Stimulated activated CD8-positive, alpha-beta memory T cell treated with anti-CD3 and anti-CD28 coated beads, Interleukin-7, amount 100 ng/mL, for 24 hours (primary cell): ENCODE measurements at places on chromosomes 7 and 10.

DNA sequence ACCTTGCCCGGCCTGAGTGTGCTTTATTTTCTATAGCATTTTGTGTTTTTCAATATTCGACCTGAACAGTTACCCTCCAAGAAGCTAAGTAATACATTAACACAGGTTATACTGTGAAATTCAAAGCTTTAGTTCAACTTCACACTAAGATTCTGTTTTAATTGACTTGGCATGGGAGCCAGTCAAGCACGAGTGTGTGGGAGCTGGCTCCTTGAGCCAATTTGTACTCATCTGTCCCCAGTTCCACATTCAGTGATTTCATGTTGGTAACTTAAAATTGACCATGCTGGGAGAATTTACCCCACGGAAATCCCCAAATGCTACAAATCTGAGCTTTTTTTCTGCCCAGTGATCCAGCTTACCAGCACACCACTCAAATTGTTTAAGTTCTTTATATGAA lies 20.3 kb downstream of the TSPAN12 start:
- no peak for DNase-seq

DNA sequence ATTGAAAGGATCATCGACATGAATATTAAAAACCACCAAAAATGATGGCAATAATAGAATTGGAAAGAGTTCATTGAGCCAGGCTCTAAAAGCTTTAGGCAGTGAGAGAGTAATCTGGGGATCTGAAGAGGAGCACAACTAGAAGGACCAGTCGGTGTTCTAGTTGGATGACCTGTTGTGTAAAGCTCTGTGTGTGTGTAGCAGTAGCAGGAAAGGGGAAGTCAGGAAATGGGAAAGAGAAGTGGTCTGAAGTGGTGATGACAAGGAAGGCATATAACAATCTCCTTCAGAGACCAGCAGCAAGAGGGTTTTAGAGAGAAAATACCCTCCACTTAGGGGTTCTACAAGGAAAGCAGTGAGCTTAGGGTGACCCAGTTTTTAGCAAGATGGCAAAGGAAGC lies 539.2 kb downstream of the HTR7 start:
- no peak for DNase-seq

- no peak for DNase-seq
Observed at GRCh38 chr10:10758306-10758705, 259.4 kb upstream of the CELF2 start.

DNA sequence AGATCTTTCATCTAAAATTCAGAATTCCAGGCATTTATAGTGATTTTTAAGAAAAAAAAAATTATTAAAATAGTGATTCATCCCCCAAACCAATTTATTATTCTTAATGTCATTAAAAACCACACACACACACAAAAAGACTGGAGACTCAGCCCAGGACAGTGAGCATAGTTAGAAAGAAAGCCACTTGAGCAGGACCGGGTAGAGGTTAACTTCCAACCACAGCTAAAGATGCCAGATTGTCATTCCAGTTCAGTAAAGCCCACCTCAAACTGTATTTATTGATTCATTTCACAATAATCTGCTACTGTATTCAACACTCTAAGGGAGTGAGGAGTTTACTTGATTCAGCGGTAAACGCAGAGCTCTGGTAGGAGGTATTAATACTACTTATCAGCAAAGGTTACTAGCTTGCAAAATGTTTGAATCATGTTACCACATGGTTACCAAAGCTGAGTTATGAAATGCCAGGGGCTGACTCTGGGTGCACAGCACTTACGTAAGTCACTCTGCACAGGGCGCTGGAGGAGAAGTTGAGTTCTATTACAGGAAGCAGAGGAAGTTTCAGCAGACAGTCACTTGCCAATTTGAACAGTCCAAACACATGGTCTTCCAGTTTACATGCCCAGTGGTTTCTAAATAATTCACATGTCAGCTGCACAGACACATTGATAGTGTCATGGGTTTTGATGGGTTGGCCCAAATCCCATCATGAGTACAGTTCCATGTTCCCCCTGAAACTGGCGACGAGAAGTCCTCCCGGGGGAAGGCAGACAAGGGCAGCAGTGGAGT lies 64.6 kb downstream of the KLF6 start:
- no peak for DNase-seq

- no peak for DNase-seq
Observed at GRCh38 chr7:30562498-30562897, 32.2 kb upstream of the GARS1 start.

DNA sequence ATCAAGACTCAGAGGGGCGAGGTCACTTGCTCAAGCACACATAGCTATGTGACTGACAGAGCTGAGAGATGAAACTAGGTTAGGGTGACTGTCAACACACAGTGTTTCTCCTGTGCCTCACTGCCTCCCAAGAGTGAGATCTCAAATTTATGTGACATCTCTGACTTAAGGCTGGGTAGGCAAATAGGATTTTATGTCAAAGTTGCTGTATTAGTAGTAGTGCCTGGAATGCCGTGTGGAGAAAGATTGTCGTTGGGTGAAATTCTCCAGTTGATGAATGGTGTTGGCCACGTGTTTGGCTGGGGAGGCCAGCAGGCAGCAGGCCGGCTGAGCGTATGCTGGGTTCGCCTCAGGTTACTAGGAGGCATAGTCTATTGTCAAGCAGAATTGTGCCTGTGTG lies 148.3 kb upstream of the BMPER start:
- DNase-seq, result no peak

GRCh38 chr7:30977896-30978564 lies 14.3 kb downstream of the GHRHR start:
- no peak for DNase-seq

DNA sequence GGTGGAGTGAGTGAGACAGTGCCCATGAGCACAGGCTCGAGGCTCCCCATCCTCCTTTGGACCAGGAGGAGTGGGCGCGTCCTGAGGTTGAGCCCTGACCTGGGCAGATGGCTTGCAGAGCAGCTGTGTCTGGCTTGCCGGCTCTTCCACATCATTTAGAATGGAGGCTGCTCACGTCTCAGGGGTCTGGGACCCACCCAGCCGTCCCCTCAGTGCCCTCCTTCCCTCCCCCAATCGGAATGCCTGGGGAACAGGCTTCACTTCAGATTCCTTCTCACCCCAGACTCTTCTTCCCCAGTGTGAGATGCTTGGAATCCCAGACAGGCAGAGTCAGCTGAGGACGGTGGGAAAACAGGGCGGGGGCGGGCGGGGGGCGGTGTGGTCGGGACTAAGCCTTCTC lies 968.6 kb upstream of the ZNF722 start:
- DNase-seq, result no peak

- no peak for DNase-seq
Observed at GRCh38 chr7:24734306-24734705, 23.0 kb downstream of the GSDME start.

DNA sequence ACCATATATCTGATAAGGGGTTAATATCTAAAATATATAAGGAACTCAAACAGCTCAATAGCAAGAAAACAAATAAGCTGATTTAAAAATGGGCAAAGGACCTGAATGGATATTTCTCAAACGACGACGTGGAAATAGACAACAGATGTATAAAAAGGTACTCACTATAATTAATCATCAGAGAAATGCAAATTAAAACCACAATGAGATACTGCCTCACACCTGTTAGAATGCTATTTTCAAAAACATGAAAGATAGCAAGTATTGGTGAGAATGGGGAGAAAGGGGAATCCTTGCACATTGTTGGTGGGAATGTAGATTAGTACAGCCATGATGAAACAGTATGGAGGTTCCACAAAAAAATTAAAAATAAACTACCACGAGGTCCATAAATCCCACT lies 163.2 kb downstream of the DKK1 start:
- DNase-seq, result no peak

- DNase-seq, result peak; percentile 62
Observed at GRCh38 chr10:21278491-21279216, 246.8 kb downstream of the SKIDA1 start.

DNA sequence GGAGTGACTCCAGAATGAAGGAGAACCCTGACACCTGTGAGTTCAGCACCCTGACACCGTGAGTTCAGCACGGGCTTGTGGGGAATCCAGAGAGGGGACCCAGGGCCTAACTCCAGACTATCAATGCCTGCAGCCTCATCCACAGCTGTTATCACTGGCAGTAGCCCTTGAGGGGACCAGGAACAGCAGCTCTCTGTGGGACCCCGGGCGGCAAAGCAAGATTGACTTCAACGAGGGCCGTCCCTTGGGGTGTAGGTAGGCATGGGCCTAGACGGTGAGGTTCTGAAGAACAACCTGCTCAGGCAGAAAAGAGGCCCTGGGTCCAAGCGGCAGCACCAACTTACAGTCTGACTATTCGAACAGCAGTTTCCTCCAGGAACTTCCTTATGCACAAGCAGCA lies 8.9 kb downstream of the GRID1 start:
- no peak for DNase-seq

DNA sequence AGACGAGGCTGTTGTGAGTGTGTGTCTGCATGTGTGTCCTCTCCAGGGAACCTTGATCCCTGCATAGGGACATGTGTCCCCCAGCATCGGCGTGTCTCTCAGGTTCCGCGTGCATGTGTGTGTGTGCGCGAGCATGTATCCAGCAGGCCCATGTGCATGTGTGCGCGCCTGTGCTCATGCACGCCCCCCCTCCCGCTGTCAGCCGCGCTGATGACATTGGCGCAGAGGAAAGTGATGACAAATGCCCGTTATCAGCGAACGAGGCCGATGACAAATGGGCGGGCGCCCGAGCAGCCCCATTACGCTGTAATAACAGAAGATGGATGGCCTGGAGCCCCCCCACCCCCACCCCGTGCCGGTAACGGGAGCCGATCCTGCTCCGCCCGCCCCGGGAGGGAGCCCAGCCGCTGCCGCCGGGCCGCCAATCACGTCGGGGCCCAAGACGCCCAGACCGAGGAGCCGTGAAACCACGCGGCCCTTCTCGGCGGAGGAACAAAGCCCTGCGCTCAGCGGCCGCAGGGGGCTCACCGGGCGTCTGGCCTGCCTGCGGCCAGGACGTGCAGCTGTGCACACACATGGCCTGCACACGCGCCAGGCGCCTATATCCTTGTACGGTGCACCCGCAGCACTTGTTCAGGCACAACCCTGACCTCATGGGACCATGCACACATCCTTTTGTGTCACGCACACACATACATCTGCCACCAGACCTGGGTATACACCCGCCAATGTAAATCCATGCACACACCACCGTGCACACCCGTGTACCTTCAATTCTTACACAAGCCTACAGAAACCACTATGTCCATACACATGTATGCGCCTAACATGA lies 21.5 kb downstream of the POLL start:
- DNase-seq, result no peak

DNA sequence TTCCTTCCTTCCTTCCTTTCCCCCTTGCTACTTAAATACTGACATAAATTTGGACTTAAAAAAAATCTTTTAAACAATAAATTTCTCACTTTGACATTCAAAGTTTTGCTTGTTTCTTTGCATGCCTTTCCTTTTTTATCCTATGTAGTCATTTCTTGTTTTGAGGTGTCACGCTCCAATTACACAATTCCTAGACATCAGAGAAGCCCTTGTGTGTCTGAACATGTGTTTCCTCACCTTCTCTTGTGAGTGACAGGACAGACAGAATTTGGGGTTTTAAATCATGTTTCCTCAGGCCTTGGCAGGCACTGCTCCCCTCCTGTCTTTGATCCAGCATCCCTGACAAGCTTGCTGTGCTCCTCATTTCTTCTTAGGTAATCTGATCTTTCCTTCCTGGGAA lies 91.3 kb downstream of the CYTH3 start:
- no peak for DNase-seq

DNA sequence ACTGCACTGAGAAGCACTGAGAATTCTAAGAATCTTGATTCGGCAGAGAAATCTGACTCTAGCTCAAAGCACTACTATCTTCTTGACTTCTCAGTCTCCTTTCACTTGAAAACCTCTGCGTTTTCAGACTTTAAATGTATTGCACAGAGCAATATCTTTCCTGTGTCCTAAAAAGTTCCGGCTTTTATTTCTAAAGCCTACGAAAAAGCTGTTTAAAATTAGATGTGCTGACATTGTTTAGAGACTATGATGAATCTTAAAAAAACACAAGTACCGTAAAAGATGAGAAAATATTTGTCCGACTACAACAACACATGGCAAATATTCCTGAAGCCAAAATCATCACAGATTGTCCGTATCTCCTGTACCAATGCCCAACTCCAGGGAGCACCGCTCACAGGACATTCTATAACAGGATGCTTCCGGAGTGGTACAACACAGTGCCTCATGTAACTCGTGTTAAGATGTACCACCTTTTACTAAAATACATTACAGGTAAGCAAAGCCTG lies 136.9 kb downstream of the CUBN start:
- DNase-seq, result no peak

DNA sequence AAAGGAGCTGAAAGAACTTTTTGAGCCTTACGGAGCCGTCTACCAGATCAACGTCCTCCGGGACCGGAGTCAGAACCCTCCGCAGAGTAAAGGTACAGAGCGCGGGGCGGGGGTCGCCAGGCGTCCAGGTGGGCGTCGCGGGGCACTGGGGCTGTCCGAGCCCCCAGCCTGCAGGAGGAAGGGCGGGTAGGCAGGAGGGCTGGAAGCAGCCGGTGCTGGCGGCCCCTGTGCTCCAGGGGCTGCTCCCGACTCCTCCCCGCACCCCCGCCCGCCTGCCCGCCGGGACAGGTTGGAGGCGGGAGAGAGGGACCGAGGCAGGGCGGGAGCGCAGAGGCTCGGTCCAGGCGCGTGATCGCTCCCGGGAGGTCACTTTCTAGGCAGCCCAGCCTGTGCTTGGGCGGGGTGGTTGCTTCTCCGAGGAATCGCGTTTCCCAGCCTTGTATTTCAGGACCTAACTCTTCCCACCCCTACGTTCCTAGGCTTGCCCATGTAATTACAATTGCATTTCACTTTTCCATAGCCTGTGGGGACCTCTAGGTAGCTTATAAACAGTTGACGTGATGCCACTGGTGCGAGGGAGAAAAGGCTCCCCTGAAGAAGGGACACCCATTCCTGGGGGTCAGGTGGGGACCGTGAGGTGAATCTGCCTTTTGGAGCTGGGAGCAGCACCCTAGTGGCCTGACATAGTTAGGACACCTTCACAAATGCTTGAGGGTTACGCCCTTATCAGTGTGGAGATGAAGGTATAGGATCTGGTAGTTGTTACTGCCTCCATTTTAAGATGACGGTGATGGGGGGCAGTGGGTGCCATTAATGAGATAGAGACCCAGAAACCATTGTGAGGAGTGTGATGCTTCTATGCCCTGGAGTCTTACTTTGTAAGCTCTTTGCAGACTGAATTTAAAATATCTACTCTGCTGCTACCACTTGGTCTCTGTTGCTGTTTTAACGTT lies 148.2 kb downstream of the CELF2 start:
- DNase-seq, result no peak

GRCh38 chr7:104272767-104273384 lies 55.5 kb upstream of the LHFPL3 start:
- no peak for DNase-seq

- DNase-seq, result no peak
Observed at GRCh38 chr7:142983825-142984224, 21.7 kb upstream of the KEL start.

DNA sequence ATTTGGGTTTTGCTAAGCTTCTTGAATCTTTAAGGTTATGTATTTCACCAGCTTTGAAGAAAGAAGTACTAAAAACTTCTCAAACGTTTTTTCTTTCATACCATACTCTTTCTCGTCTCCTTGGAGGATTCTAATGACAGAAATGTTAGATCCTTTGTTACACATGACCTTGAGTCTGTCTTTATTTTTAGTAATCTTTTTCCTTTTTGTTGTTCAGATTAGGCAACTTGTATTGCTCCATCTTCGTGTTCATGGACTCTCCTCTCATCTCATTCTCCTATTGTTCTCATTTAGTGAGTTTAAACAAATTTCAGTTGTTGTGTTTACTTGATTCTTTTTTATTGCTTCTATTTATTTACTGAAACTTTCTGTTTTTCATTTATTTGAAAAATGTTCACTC lies 73.7 kb downstream of the WDFY4 start:
- DNase-seq, result no peak

- no peak for DNase-seq
Observed at GRCh38 chr10:26555719-26556368, 117.7 kb downstream of the APBB1IP start.
